Stimulated activated CD8-positive, alpha-beta memory T cell treated with anti-CD3 and anti-CD28 coated beads, Interleukin-15, amount 100 ng/mL, for 48 hours (primary cell): ENCODE measurements at places on chromosomes 12 and 14.

DNA sequence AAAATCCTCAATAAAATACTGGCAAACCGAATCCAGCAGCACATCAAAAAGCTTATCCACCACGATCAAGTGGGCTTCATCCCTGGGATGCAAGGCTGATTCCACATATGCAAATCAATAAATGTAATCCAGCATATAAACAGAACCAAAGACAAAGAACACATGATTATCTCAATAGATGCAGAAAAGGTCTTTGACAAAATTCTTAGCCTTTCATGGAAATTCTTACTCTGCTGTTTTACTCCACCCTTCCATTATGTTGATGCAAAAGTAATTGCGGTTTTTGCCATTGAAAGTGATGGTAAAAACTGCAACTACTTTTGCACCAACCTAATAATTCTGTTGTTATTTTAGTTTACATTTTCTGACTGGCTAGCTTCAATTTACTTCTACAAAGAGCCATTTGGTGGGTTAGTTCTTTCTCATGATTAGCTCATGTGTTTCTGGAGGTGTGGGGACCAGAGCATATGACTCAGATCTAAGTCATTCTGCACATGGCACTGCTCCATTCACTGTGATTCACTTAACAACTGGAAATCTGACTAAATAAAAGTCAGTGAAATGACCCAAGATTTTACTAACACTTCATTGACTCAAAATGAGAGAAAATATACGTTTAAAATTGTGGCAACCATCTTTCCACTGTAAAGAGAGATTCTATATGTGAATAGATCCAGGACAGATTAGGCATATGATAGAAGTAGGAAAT is 99.9 kb downstream of the TMTC3 start:
- DNase-seq, result no peak

DNA sequence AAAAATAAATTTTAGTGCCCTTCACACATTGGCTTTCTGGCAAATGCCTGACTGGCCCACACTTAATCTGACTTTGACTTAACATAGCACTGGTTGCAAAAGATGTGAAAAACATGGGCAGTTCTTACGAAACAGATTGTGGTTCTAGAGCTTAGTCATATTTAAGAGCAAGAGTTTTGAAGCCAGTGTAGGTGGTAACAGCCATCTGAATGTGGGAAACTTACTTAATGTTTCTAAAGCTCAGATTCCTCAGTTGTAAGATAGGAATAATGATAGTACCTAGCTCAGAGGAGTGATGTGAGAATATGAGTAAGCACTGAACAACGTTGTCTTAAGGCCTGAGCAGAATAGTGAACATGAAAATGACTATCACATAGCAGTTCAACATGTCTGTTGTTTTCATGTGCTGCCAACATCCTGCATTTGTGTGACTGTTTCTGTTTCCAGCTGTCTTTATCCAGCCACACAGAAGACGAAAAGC is 262.7 kb downstream of the SYT1 start:
- no peak for DNase-seq

GRCh38 chr12:22190-22529 is 44.4 kb upstream of the IQSEC3 start:
- no peak for DNase-seq

- no peak for DNase-seq
These were observed 144.4 kb upstream of the TMPO start for GRCh38 chr12:98370976-98371375.
